ENCODE measurements at places on chromosomes 13 and 19. TPM values are rescaled to one million over a fixed set of nuclear protein-coding genes. Genes with fewer than 3 reads are reported as not detected.
A peak's percentile ranks its signal among the peaks of the same experiment; 100 is the strongest.

Gene F2RL3
- total RNA-seq: 0.92 TPM

Gene PSG1
- not detected for total RNA-seq

Gene PSG11
- total RNA-seq: not detected

Gene ZNF649
- 17.2 TPM for total RNA-seq

Gene LRRC8E
- 0.08 TPM for total RNA-seq

- no peak for DNase-seq
Observed at GRCh38 chr13:44734201-44734707, 158.1 kb upstream of the TSC22D1 start.

DNA sequence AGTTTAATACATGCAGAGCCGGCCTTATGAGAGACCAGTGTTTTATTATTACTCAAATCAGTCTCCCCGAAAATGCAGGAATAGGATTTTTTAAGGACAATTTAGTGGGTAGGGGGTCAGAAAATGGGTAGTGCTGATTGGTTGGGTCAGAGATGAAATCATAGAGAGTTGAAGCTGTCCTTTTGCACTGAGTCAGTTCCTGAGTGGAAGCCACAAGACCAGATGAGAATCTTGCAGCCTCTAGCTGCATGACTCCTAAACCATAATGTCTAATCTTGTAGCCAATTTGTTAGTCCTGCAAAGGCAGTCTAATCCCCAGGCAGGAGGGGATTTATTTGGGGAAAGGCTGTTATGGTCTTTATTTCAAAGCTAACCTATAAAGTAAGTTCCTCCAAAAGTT lies 1163.9 kb downstream of the DIAPH3 start:
- no peak for DNase-seq

DNA sequence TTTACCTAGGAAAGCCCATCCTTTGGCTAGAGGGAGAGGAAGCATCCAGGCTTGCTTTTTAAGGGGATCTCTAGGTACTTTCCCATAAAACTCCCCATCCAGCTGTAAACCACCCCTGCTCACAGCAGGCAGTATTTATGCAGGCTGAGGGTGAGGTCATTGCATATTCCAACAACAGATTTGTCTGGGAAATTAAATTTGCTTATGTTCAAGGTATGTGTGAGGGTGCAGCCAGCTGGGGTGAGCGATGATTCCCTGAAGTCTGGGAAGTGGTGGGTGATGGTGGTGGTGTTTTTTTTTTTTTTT lies 96.3 kb upstream of the C1QTNF9B start:
- no peak for DNase-seq

DNA sequence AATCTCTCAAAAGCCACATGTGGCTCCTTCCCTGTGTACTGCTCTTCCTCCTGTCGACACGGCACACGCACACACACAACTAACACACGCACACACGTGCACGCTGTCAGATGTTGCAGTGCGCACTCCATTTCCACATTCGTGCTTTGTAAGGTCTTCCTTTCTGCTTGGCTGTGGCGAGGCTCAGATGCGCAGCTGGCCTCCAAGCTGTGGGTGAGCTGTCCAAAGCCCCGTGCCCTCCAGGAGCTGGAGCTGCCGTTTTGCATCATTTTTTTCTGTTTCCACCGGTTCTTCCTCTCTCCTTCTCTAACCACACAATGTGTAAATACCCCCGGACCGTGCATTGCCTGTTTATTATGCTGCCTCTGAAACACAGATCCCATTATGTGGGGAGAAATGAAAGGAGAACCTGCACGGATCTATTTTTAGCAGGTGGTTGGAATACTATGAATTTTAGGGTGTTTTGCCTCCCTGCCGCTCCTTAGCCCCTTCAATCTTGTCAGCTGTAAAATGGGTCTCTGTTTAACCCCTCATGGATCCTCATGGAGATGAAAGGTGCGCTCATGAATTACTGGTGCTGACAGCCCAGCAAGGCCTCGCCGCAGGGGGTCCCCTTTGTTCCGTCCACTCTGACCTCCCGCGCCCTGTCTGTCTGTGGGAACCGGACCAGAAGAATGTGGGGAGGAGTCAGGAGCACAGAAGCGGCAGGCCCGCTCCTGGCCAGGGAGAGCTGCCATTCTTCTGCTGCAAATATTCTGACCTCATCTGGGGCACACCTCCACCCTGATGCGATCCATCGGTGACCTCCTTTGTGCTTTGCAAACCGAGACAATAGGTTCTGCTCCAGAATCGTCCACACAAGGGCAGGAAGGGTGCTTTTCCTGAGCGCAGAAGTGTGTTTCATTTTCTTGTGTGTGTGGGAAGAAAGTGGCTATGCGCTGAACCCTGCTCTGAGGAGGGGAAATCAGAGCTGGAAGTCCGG lies 137.7 kb downstream of the SOX1 start:
- peak; percentile 47 for DNase-seq

- no peak for DNase-seq
Observed at GRCh38 chr19:17686023-17686521, 2.1 kb downstream of the UNC13A start.

Data from endothelial cell (in vitro differentiated cells).